ENCODE measurements at places on chromosomes 6 and 20. TPM values are rescaled to one million over a fixed set of nuclear protein-coding genes. Genes with fewer than 3 reads are reported as not detected.

Gene GTF2H4
- total RNA-seq, result 55.3 TPM

Gene SFTA2
- total RNA-seq, result not detected

Gene SALL4
- total RNA-seq, result not detected

Gene LHFPL5
- total RNA-seq, result not detected

Gene NKX2-4
- total RNA-seq, result not detected

DNA sequence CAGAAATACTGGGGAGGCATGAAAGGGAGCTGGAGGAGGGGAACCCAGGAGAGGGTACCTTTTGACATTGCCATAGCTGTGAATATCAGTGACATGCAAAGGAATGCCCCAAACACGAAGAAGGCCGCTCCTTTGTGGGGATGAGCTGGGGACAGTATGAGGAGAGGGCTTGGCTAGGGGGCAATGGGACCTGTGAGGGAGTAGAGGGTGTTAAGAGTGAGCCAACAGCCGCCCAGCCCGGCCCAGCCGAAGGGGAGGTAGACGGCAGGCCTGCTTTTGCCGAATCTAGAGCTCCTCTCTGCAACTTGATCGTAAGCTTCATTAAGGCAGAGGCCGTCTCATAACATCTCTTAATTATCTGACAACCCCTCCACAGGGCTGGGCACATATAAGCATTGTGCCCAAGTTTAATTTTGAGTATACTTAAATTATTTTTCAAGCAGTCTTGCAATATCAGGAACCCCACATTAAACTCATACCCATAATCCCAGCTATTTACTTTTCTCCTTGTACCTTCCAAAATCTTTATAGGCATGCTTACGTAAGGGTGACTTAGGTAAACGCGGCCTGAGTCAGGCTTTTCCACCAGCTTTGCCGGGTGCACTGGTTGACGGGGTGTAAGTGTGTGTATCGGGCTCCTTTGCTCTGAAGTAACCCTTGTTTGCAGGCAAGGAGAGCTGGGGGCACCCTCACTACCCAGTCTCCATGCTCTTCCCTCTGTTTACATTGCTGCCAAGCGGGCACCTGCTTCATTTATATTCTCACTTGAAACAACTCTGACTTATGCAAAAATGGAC lies 24.9 kb upstream of the VEGFA start:
- no peak overlapping the region for H3K27ac ChIP-seq
- no peaks in the 10 kb centered on the region for H3K4me1 ChIP-seq
- no peak overlapping the region for H3K4me3 ChIP-seq
- H3K27me3 ChIP-seq, result no peaks in the 10 kb centered on the region
- DNase-seq, result no peak

DNA sequence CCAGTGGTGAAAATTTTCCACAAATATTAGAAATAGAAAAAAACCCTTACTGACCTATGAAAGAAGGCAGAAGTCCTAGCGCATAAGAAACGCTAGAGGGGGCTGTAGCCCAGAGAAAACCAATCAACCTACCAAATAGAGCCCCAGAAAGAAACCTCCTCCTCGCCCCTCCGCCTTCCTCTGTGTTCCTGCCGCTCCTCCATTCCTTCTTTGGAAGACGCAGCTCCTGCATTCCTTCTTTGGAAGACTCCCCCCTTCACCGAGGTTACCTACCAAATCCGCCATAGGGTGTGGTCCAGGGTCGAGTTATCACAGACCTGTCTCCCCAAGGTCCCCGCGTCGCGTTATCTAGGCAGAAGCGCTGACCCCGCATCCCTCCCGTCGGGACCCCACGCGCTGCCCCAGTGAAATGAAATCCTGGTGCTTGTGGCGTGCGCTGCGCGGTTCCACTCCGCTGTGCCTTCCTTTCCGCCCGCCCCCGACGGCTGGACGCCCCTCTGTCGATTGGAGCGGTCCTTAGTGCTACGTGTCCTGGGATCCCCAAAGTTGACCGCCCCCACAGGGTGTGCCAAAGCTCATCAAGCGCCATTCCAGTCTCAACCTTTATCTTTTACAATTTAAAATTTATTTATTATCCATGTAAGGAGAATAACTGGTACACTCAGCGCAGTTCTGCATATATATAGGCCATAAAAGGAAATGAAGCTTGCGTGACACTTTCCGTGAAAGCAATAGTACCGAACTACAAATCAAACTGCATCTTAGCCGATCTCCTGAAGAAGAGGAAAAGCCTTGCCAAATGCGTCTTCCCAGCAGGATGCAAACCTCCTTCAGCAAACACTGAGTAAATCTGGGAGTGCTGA lies 13.0 kb downstream of the RPP21 start:
- DNase-seq, result peak; percentile 66
- peak overlapping the region; percentile 66 for H3K4me3 ChIP-seq
- no peaks in the 10 kb centered on the region for H3K36me3 ChIP-seq
- H3K27ac ChIP-seq, result no peak overlapping the region
- H3K4me1 ChIP-seq, result peaks cover 5% of the 10 kb centered on the region

DNA sequence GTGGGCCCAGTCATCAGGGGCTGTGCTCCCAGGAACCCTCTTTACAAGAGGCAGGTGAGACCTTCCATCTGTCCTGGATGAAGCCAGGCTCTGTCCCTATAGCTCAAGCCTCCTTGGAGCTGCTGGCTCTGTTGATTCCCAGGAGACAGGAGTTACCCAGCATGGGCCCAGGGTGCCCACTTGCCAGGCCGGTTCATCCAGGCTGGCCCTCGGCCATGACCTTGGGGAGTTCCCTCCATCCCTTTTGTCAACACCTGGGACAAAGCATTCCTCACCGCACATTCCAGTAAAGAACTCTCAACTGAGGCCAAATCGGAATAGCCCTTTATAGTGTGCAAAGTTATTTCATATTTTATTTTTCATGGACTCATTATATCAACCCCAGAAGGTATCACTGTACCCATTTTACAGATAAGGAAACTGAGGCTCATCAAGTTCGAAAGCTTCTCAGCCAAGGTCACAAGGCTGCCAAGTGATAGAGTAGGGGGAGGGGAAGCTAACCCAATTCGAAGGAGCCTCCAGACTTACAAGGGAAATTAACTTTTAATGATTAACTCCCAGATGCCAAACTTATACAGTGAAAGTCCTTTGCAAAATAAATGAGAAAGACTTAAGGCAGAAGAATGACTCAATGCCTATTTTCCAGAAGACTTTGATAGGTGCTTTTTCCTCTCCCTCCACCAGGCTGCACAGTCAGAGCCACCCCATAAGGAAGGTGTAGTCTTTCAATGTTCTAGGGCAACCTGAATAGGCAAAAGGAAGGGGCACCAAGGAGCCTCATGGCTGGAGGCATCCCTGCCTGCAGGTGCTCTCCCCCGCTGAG lies 18.5 kb downstream of the SDC4 start:
- DNase-seq, result no peak
- H3K27me3 ChIP-seq, result no peaks in the 10 kb centered on the region
- H3K36me3 ChIP-seq, result no peaks in the 10 kb centered on the region
- H3K27ac ChIP-seq, result no peak overlapping the region
- no peak overlapping the region for H3K4me3 ChIP-seq

- H3K4me1 ChIP-seq, result no peaks in the 10 kb centered on the region
- H3K27me3 ChIP-seq, result peaks cover 2% of the 10 kb centered on the region
- no peak overlapping the region for H3K4me3 ChIP-seq
- no peak overlapping the region for H3K27ac ChIP-seq
- DNase-seq, result no peak
These were observed 42.3 kb downstream of the PDYN start for GRCh38 chr20:1951436-1952115.

DNA sequence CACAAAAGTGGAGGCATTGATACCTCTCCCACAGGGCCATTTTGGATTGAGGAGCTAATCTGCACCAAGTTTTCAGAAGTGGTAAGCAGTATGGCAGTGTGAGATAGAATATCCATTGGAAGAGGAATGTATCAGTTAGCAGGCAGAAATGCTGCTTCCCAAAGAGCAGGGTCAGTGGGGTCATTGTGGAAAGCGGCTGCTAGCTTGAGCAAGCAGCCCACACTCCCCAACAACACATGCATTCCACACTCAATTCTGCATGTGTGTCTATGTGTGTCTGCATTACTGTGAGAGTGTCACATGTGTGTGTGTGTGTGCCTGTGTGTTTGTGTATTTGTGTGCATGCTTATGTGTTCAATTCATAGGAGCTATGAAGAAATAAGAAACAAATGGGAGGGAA lies 190.9 kb upstream of the FOXA2 start:
- no peak overlapping the region for H3K4me3 ChIP-seq
- no peak overlapping the region for H3K27ac ChIP-seq
- DNase-seq, result no peak
- H3K27me3 ChIP-seq, result no peaks in the 10 kb centered on the region
- no peaks in the 10 kb centered on the region for H3K4me1 ChIP-seq

GRCh38 chr6:100160930-100161329 lies 166.9 kb upstream of the MCHR2 start:
- no peaks in the 10 kb centered on the region for H3K27me3 ChIP-seq
- no peaks in the 10 kb centered on the region for H3K36me3 ChIP-seq
- no peak for DNase-seq
- H3K27ac ChIP-seq, result no peak overlapping the region
- H3K4me3 ChIP-seq, result no peak overlapping the region
- H3K4me1 ChIP-seq, result no peaks in the 10 kb centered on the region

DNA sequence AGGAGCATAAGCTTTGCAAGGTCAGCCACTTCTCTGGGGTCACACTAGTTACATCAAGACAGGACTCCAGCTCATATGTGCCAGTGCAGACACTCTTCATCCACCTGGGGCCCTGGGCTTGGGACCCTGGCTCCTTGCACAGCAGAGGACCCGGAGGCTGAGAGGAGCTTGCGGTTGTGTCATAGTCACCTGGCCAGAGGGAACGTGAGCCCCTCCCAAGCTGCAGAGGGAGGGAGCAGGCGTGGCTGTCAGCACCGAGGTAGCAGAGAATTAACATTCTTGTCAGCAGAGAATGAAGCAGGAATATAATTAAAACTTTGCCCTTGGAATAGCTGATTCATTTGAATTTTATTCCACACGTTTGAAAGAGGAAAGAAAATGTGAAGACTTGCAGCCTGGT lies 36.8 kb downstream of the BCAS4 start:
- no peak overlapping the region for H3K27ac ChIP-seq
- no peak overlapping the region for H3K4me3 ChIP-seq
- no peak for DNase-seq
- no peaks in the 10 kb centered on the region for H3K4me1 ChIP-seq

DNA sequence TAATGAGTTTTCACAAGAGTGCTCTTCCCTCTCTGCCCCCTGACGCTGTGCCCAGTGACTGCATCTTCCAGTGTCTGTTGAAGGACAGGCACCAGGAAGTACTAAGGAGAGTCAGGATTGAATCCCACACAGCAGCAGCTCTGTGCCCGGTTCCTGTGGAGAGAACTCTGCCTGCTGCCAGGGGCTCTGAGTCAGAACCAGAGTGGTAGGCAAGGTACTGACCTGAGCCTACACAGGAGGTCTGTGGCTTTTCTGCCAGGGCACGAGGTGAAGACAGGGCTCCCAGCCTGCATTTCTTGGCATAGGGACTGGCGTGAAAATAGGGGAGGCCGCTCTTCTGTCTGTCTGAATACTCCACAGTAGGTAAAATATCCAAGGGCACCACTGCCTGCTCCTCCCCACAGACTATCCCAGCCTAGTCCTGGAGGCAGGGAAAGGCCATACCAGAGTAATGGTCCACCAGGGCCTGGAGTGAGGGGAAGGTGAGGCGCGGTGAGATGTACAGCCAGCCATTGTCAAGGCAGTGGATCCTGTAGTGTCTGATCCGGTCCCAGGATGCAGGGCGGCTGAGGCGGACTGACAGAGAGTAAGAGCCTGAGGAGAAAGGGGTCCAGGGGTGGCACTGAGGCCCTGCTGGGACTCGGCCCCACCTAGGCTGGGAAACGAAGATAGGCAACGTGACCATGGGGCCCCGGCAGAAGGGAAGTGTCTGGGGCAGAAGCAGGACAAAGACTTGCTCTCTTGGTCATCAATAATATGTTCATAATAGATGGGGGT lies 9.4 kb downstream of the RAB5IF start:
- H3K27me3 ChIP-seq, result no peaks in the 10 kb centered on the region
- H3K36me3 ChIP-seq, result peaks cover 37% of the 10 kb centered on the region
- H3K4me1 ChIP-seq, result peaks cover 4% of the 10 kb centered on the region
- H3K4me3 ChIP-seq, result no peak overlapping the region
- DNase-seq, result no peak

GRCh38 chr20:63696628-63697356 lies at the start of gene TNFRSF6B:
Gene TNFRSF6B (plus strand): TSS chr20:63696652. CDS start chr20:63696768, 116 bp downstream.
- H3K27me3 ChIP-seq, result no peaks in the 10 kb centered on the region
- peaks cover 22% of the 10 kb centered on the region for H3K4me1 ChIP-seq
- H3K36me3 ChIP-seq, result no peaks in the 10 kb centered on the region

- no peak for DNase-seq
- no peaks in the 10 kb centered on the region for H3K27me3 ChIP-seq
- peaks cover 4% of the 10 kb centered on the region for H3K36me3 ChIP-seq
- no peaks in the 10 kb centered on the region for H3K4me1 ChIP-seq
- H3K27ac ChIP-seq, result no peak overlapping the region
- no peak overlapping the region for H3K4me3 ChIP-seq
These were observed 50.3 kb upstream of the VSTM2L start for GRCh38 chr20:37852666-37853065.

DNA sequence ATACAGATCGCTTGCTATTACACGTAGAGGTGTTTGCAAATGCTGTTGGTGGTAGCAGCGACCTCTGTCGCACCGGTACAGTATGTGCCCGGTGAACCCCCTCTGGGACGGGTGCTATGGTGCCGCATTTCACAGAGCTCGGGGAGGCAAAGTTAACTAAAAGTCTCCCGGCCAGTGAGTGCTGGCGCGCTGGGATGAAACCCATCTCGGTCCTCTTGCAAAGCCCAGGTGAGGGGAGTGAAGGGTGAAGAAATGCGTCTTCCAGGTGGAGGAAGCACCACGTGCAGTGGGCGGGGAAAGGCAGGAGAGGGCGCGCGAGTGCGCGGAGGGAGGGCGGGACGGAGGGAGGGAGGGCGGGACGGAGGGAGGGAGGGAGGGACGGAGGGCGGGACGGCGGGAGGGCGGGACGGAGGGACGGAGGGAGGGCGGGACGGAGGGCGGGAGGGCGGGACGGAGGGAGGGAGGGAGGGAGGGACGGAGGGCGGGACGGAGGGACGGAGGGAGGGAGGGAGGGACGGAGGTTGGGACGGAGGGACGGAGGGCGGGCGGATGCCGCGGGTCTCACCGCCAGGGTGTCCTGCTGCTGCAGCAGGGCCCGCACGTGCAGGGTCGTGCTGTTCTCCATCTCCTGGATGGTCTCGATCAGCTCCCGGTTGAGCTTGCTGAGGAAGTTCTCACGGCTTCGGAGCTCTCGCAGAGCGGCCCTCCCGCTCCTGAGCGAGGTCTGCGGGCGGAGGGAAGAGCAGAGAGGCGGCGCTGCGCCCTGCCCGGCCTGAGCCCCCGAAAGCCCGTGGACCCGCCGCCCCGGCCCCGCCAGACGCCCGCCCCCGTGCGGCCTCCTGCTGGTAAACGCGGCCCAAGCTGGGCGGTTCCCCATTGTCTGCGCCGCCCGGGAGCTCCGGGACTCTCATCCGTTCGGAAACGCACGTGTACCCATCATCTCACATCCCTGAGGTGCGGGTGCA lies 11.7 kb downstream of the C20orf96 start:
- H3K4me1 ChIP-seq, result no peaks in the 10 kb centered on the region
- no peak overlapping the region for H3K27ac ChIP-seq
- no peak overlapping the region for H3K4me3 ChIP-seq
